ENCODE measurements at places on chromosomes 5 and 9.
A peak's percentile ranks its signal among the peaks of the same experiment; 100 is the strongest.

DNA sequence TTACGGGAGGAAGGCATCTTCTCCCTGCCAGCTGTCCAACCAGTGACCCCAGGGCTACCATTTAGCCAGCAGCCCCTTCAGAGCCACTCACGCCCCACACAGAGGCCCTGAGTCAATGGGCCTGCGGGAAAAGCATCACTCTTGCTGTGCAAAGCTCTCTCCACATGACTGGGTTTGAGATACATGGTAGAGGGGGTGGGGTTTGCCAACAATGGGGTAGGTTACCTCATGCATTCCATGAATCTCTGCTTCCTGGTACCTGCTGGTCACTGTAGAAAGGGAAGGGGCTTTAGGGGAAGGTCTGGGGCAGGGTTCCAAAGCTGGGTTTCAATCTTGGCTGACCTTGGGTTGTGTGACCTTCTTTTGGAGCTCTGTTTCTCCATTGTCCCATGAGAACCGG is 22.9 kb upstream of the TTLL11 start:
- H3K36me3 ChIP-seq = no peaks in the 10 kb centered on the region
- no peaks in the 10 kb centered on the region for H3K4me1 ChIP-seq
- no peak overlapping the region for H3K27ac ChIP-seq
- H3K27me3 ChIP-seq = peaks cover 34% of the 10 kb centered on the region

GRCh38 chr5:178672630-178673029 is 45.8 kb upstream of the CLK4 start:
- DNase-seq = no peak
- no peak overlapping the region for H3K4me3 ChIP-seq
- peaks cover 9% of the 10 kb centered on the region for H3K4me1 ChIP-seq
- H3K27me3 ChIP-seq = no peaks in the 10 kb centered on the region

DNA sequence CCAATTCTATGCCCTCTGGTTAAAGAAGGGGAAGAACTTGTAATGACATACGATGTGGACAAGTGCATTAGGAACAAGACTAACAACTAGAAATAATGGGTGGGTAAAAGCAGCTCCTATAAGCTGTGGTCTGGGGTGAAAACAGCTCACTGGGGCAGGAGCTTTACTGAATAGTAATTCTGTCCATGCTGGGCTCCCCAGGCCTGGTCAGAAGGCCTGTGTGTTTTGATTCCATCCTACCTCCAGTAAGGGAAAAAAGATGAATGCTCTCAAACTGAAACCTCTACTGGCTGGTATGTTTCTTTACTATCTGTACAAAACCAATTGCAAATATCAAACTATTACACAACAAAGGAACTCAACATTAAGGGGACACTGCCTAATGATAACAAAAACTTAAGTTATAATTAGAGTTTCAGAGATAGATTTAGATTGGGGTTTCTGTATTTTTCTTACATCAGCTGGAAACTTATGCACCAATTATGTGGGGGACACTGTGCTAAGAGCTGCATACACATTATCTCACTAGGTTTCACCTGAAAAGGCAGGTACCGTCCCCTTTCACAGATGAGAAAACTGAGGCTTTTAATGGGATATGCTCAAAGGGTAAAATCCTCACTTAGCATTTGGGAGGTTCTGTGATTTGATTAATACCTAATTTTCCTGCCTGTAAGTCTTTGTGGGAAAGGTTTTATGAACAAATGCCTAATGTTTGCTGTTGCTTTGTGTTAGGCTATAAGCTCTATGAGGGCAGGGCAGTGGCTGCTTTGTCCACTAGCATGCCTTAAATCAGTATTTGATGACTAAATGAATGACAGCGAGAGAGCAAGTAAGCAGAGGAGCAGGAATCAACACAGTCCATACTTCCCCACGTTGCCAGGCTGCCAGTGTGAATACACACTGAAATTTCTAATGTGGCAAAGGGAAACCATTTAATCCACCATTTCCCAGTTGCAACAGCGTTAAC is 53.6 kb downstream of the ELL2 start:
- H3K27ac ChIP-seq = no peak overlapping the region
- no peaks in the 10 kb centered on the region for H3K4me1 ChIP-seq
- DNase-seq = no peak
- H3K36me3 ChIP-seq = no peaks in the 10 kb centered on the region

DNA sequence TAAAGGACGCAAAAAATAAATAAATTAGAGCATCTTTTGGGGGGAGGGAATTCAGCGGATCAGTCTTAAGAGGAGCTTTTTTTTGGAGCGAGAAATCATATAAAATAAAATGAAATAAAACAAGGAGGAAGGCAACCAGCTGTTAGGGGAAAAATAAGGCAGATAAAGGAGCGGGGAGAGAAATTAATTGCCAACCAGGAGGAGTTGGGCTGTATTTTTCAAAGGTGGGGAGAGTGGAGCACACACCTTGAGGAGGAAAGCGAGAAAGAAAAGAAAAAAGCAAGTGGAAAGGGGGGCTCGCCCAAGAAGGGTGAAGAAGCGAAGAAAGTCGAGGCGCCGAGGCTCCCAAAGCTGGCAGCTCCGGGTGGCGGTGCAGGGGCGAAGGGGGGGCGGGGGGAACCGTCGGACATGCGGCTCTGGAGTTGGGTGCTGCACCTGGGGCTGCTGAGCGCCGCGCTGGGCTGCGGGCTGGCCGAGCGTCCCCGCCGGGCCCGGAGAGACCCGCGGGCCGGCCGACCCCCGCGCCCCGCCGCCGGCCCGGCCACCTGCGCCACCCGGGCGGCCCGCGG is at the start of gene PAPPA:
Gene PAPPA, plus strand, starts transcription at position 27 of the 569 bp plus-strand sequence. Its CDS starts 382 bp downstream, at position 409.
- H3K4me1 ChIP-seq = peaks cover 47% of the 10 kb centered on the region
- peak within 1 kb of the TSS; percentile 77 for H3K4me3 ChIP-seq
- DNase-seq = no peak
- H3K27ac ChIP-seq = peak within 1 kb of the TSS; percentile 84
- peaks cover 53% of the 10 kb centered on the region for H3K27me3 ChIP-seq

DNA sequence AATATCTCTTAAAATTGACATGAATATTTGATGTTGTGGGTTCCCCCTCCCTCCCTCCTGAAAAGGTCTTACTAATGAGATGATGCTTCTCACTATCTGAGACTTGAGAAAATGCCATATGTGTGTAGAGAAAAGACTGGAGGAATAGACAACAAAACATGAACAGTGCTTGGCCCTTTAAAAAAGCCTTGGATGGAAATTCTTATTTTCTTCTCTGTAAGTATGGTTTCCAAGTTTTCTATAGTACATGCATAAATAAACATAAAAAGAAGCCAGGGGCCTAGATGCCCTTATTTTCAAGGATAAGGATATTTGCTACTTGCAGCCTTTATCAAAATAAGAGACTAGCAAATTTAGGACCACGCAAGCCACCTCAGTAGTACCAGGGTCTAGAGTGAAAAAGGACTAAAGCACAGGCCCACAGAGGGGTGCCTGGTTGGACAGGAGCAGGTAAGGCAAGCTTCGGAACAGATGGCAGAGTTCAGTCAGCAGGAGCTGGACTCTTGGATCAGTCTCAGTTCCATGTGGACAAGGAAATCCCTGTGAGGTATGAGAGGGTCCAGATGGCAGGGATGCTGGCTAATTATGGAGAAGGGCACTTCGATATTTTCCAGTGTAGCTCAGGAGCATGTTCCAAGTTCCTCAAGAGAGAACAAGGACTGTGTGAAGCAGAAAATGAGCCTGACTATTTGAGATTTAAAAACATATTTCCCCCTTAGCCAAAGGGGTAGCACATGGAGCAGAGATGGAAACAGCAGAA is 4.6 kb upstream of the ANP32B start:
- no peak overlapping the region for H3K4me3 ChIP-seq
- no peak for DNase-seq
- H3K36me3 ChIP-seq = peaks cover 1% of the 10 kb centered on the region
- no peak overlapping the region for H3K27ac ChIP-seq
- peaks cover 26% of the 10 kb centered on the region for H3K4me1 ChIP-seq

DNA sequence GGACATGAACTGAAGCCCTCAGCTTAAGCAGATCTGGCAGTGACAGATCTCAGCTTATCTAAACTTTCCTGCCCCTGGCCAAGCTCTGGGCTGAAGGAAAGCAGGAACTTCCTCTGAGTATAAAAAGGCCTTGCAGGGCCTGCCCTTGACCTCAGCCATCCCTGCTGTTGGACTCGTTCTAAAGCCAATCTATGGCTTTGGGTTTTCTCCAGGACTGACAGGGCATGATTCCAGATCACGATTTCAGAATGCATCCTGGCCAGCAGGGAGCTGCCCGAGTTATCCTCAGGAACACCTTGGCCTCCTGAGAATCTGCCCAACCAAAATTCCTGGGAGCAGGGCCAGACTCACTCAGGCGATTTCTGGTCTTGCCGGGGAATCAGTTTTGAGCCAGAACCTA is 502.7 kb downstream of the TLE4 start:
- peaks cover 31% of the 10 kb centered on the region for H3K4me1 ChIP-seq
- peaks cover 48% of the 10 kb centered on the region for H3K27me3 ChIP-seq
- no peak overlapping the region for H3K27ac ChIP-seq
- H3K4me3 ChIP-seq = no peak overlapping the region
- no peak for DNase-seq
- no peaks in the 10 kb centered on the region for H3K36me3 ChIP-seq

DNA sequence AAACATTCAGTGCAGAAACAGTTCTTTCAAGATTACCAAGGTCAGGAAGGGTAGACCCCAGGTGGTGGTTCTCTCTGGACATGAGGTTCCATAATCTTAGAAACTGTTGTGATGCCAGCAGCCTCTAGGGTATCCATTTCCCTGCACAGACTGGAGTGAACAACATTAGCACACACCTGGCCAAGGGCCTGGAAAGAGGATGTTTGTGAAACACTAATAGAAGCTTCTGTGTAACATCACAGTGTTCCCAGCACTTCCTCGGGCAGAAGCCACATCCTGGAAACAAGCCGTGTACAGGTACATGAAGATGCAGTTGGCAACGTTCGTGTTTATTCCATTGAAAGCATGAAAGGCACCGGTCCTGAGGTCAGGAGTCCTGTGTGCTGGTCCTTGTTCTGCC is 598.2 kb upstream of the KLF4 start:
- no peak for DNase-seq
- H3K4me3 ChIP-seq = no peak overlapping the region
- no peak overlapping the region for H3K27ac ChIP-seq
- no peaks in the 10 kb centered on the region for H3K4me1 ChIP-seq
- peaks cover 3% of the 10 kb centered on the region for H3K27me3 ChIP-seq
- no peaks in the 10 kb centered on the region for H3K36me3 ChIP-seq

DNA sequence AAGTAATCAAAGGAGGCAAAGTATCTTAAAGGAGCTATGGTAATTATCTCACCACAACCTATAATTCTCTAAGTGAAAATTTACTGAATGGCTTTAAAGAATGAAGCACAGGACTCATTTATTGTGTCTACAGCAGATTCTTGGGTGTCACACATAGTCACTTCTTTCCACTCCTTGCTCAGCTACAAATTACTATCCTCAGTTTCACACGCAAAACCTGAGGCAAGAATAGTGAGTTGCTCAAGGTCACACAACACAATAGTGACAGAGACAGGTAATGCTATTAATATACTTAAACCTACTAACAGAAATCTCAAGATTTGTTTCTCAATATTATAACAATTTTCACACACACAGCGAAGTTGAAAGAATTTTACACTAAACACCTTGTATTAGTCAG is 120.9 kb upstream of the STK32A start:
- peaks cover 2% of the 10 kb centered on the region for H3K36me3 ChIP-seq
- no peaks in the 10 kb centered on the region for H3K4me1 ChIP-seq
- no peak overlapping the region for H3K27ac ChIP-seq
- H3K4me3 ChIP-seq = no peak overlapping the region
- no peaks in the 10 kb centered on the region for H3K27me3 ChIP-seq

DNA sequence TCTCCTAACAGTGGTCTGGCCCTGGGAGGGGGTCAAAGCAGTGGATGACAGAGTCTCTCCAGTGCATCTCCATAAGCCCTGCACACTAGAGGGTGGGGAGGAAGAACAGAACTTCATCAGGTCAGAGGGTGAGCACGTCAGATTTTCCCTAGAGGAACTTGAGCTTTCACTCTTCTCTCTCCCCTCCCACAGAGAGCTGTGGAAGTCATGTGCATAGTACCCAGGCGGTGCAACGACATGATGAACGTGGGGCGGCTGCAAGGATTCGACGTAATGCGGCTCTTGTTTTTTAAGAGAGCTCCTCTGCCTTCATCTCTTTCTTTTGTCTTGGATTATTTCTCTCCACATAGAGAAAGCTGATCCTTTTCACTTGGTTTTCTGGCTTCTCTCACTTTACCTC is 100.2 kb upstream of the OTULINL start:
- no peak overlapping the region for H3K27ac ChIP-seq
- no peak for DNase-seq
- no peak overlapping the region for H3K4me3 ChIP-seq
- no peaks in the 10 kb centered on the region for H3K4me1 ChIP-seq
- no peaks in the 10 kb centered on the region for H3K27me3 ChIP-seq
- H3K36me3 ChIP-seq = peaks cover 61% of the 10 kb centered on the region

- DNase-seq = no peak
- H3K27me3 ChIP-seq = no peaks in the 10 kb centered on the region
- peaks cover 4% of the 10 kb centered on the region for H3K4me1 ChIP-seq
These were observed 67.9 kb upstream of the TTC23L start for GRCh38 chr5:34771076-34771475.

DNA sequence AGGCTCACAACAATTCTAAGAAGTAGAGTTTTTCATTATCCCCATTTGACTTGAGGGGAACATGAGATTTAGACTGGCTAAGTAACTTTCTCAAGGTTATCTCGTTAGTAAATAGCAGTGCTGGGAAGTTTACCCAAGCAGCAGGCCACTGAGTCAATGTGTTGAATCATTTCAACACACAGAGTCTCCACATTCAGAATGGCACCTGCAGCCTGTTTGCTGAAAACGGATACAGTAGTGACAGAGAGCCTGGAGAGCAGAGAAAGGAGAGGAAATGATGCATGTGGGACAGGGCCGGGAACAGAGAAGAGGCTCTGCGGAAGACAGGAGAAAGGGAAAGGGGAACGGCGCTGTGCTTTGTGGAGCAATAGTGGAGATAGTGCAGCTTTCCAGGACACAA is 33.5 kb upstream of the ZSWIM6 start:
- no peaks in the 10 kb centered on the region for H3K36me3 ChIP-seq
- no peaks in the 10 kb centered on the region for H3K27me3 ChIP-seq
- H3K27ac ChIP-seq = no peak overlapping the region
- H3K4me3 ChIP-seq = no peak overlapping the region
- H3K4me1 ChIP-seq = peaks cover 17% of the 10 kb centered on the region

- H3K36me3 ChIP-seq = peaks cover 16% of the 10 kb centered on the region
- no peak for DNase-seq
- no peak overlapping the region for H3K4me3 ChIP-seq
- no peaks in the 10 kb centered on the region for H3K27me3 ChIP-seq
- peaks cover 31% of the 10 kb centered on the region for H3K4me1 ChIP-seq
- peak overlapping the region; percentile 59 for H3K27ac ChIP-seq
These were observed 71.2 kb downstream of the RAPGEF1 start for GRCh38 chr9:131668439-131669268.

DNA sequence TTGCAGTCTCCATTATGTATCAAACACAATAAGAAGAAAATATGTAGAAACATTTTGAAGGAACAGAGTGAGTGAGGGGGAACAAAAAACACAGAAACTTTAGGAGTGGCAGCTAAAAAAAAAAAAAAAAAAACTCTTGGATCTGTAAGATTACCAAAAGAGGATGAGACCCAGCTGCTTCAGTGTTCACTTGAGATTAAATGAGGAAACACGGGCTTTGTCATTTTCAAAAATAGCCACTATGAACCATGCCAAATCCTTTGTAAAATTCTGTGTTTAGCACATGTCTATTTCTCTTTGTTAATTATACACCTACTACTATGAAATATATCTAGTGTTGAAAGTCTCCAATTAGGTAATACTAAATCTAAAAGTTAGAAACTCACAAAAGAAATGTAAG is 485.9 kb downstream of the EFNA5 start:
- no peak for DNase-seq
- H3K4me1 ChIP-seq = no peaks in the 10 kb centered on the region
- H3K27ac ChIP-seq = no peak overlapping the region
- H3K4me3 ChIP-seq = no peak overlapping the region

- H3K27me3 ChIP-seq = no peaks in the 10 kb centered on the region
- H3K36me3 ChIP-seq = no peaks in the 10 kb centered on the region
- peaks cover 39% of the 10 kb centered on the region for H3K4me1 ChIP-seq
- no peak for DNase-seq
- peak overlapping the region; percentile 72 for H3K27ac ChIP-seq
These were observed 78.3 kb downstream of the STK10 start for GRCh38 chr5:172109749-172110148.

Data from mesothelial cell of epicardium (in vitro differentiated cells).